ENCODE measurements at places on chromosomes 13 and 19.

DNA sequence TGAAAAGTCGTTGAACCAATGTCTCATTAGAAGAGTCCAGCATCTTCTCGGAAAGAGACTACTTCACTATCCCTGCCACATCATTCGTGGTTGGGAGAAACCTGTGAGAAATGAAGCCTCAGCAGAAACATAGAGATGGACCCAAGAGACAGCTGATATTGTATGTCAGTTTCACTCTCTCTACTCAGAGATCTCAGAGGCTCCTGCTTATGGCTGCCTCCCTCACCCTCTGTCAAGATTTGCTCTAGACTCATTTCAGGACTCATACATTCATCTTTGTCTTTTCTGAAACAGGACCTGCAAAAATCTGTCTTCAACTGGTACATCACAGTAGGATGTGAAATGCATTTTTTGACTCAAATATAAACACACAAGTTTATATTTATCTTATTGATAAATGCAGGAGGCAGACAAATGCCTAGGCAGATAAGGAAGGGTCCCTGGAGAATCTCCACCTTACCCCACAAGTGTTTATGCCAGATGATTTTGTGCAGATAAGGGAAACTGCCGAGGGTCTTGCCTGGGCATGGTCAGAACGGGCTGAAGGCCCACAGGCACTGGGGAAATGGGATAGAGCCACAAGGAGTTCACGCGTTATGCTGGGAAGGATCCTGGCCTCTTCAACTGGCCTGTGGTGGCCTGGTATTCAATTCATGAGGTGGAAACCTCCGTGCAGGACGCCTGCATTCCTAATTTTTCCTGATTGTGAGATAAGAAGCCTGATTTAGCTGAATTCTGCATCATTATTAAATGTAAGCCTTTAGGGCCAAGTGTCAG lies 1834.0 kb upstream of the PCDH20 start:
- no peak for DNase-seq

- no peak for DNase-seq
Observed at GRCh38 chr19:18141031-18141430, 11.9 kb upstream of the PIK3R2 start.

DNA sequence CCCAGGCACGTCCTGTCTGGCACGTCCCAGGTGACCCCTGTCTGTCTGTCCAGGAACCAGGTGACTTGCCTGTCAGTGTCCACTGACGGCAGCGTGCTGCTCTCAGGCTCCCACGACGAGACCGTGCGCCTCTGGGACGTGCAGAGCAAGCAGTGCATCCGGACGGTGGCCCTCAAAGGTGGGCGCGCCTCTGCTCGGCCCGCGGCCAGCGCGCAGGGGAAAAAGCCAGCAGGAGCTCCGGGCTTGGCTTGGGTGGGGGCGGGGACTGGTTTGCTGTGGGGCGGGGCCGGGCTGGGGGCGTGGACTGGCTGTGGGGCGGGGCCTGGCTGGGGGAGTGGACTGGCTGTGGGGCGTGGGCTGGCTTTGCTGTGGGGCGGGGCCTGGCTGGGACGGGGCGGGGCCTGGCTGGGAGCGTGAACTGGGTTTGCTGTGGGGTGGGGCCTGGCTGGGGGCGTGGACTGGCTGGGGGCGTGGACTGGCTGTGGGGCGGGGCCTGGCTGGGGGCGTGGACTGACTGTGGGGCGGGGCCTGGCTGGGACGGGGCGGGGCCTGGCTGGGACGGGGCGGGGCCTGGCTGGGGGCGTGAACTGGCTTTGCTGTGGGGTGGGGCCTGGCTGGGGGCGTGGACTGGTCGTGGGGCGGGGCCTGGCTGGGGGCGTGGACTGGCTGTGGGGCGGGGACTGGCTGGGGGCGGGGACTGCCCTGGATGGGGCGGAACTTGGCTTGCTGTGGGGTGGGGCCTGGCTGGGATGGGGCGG lies 7.2 kb downstream of the WDR18 start:
- no peak for DNase-seq

DNA sequence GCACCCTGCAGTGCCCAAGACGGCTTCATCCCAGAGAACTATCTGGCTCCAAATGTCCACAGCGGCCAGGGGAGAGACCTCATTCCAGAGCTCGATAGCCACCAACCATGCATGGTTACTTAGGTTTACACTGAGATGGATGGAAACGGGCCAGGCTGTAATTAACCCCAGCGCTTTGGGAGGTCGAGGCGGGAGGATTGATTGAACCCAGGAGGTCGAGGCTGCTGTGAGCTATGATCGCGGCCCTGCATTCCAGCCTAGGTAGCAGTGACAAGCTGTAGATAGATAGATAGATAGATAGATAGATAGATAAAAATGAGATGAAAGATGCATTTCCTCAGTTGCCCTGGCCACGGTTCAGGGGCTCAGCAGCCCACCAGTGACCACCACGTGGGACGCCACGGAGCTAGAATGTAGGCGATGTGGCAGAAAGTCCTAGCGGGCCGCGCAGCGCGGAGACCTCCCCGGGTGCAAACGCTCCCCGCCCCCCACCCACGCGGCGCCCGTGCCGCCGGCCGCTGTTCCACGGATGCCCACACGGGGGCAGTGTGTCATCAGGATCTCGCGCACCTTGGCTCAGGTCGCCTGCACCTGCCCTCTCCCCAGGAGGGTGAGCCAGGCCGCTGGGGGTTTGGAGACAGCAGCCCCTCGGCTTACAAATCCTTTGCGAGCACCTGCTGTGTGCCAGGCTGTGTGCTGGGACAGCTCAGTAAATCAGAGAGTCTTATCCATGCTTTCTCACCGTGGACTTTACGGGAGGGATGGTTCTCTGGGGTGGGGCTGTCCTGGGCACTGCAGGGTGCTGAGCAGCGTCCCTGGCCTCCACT lies 13.5 kb upstream of the TLE5 start:
- DNase-seq = peak; percentile 26

- DNase-seq = no peak
Observed at GRCh38 chr13:52651897-52652195, 790 bp upstream of the SUGT1 start.

- DNase-seq = no peak
Observed at GRCh38 chr13:52842441-52842840, 6.0 kb downstream of the PCDH8 start.

- DNase-seq = no peak
Observed at GRCh38 chr19:2089727-2090053, 6.4 kb downstream of the MOB3A start.

DNA sequence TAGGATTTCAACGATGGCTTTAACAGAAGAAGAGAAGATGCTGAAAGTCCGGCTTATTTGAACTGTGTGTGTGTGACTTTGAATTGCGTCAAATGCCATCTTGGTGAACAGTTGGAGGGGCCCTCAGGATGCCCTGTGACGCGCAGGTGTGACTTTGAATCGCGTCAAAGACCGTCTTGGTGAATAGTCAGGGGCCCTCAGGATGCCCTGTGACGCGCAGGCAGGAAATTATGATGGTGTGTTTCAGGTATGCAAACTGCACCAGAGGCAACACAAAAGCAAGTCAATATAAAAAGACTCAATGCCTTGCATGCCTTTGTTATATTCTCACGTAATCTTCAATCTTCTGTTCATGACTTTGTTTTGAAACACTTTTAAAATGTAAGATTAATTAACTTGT lies 29.2 kb downstream of the ATP11A start:
- DNase-seq = no peak

DNA sequence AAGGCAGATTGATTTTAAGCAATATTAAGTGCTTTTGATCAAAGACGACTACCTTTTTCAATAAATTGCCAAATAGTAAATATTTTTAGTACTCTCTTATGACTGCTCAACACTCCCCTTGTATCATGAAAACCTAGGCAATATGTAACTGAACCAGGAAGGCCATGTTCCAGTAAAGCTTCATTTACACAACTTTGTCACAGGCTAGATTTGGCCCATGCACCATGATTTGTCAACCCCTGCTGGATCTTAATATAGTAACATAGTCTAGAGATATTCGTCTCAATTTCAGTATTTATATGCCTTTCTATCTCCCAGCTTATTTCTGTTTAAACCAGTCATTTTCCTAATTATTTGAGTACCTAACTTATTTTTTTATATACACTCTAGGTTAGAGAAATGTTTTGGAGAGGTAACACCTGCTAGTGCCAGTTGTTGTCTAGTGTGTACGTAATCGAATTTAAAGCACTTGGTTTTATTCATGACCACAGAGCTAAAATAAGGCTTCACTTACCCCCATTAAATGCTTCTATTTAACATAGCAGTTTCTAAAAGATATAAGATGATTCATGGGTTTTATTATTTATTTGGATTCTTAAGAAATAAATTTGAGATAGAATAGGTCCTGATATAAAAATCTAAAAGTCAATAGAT lies 21.0 kb downstream of the TPP2 start:
- no peak for DNase-seq

- no peak for DNase-seq
Observed at GRCh38 chr19:51564791-51565190, 6.3 kb upstream of the ZNF175 start.

GRCh38 chr13:34156841-34157365 lies 339.0 kb downstream of the RFC3 start:
- DNase-seq = peak; percentile 4

GRCh38 chr19:19528721-19529490 lies at the start of gene YJEFN3:
YJEFN3 (plus strand) TSS chr19:19528911; CDS start chr19:19528933, 22 bp downstream.
- DNase-seq = peak; percentile 66

- DNase-seq = no peak
Observed at GRCh38 chr13:113425941-113426590, 27.2 kb downstream of the ADPRHL1 start.

DNA sequence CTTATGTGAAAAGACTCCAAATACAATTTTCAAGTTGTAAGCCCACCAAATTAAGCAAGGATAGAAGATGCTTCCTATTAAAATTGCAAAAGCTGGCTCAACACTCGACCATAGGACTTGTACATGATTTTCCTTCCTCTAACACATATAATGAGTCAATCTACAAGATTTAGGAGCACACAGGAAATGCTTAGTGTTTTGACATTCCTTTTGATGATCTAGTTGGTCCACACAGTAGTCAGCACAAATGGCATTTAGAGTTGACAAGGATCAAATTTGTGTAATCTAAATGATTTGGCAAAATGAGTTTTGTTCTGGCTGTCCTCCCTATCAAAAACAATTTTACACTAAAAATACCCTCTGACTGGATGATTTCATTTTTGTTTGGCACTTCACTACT lies 340.2 kb downstream of the DIAPH3 start:
- DNase-seq = no peak

DNA sequence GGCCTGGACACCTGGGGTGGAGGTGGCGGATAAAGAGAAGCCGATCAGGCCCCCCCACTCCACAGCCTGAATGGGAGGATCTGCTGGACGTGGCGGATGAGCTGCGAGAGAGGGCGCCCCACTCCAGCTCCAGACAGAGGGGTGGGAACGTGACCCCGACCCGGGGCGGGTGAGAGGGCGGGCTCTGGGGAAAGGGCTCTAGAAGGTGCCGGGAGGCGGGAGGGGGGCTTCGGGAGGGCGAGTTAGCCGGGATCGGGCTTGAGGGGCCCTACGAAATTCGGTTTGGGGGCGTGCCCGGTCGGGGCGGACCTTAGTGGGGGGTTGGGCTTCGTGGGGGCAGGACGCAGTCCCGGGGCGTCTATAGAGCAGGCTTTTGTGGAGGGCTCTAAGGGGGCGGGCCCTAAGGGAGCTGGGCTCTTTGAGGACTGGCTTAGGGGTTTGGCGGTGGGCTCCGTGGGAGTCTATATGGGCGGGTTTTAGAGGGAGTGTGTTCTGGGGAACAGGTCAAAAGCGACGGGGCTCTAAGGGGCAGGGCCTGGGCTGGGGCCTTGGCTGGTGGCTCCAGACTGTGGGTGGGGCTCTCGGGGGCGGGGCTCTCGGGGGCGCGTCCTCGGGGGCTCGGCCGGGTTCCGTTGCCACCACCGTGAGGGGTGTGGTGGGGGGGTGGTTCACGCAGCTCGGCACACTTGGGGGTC lies 4.1 kb upstream of the NANOS3 start:
- no peak for DNase-seq

GRCh38 chr13:88086577-88086976 lies 415.4 kb downstream of the SLITRK5 start:
- no peak for DNase-seq

DNA sequence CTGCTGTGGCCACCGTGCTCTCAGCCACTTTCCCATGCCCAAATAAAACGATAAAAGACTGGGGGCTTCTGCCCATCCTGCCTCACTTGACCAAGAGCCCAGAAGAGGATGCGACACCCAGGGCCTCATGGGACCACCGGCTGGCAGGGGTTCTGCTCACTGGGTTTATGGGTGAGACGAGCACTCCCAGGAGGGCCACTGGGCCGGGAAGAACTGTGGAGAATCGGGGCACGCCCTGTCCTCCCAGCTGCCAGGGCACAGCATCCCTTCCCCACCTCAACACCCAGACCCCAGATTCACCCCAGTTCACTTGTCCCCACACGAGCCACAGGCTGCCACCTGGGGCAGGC lies 4.7 kb upstream of the F10 start:
- no peak for DNase-seq

DNA sequence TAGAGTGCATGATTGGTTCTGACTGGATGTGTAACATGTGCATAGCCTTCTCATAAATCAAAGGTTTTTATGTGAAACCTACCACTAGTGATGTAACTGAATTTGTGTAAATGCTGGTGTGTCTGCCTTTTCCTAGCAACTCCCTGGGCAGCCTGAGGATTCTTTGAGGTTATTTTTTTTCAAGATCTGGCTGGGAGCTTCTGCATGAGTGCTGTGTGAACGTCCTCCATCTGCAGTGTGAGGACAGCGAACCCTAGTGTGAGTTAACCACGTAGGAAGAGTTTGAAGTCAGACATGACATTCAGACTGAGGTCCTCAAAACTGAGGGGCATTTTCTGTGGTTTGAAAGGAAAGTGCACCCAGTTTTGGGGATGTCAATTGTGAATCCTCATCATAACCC lies 39.9 kb downstream of the DPRX start:
- no peak for DNase-seq

- DNase-seq = no peak
Observed at GRCh38 chr13:112069845-112070251, 2.9 kb downstream of the SOX1 start.

DNA sequence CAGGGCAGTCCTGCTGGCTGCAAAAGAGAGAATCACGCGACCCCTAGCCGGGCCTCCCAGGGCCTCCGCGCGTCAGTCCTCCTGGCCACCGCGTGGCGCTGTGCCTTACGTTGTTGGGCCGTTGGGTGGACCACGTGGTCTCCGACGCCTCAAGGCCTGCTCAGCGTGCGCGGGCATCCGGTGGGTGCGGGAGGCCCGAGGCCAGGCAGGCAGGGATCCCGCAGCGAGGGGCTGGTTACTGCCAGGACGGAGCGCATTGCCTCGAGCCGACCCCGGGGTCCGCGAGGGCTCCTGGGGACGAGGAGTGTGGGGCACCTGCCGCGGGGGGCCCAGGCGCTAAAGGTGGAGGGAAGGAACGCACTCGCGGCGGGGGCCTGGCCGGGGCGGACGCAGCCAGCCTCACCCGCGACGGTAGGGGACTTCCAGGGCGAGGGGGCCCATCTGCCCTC lies at the start of gene TDRD12:
TDRD12 (plus strand) TSS at position 157 of the 449 bp plus-strand sequence. CDS start 306 bp downstream, outside the sequence.
- no peak for DNase-seq

All from hypothalamus (tissue), 51 donors.